AG08395 (cell line): ENCODE measurements at places on chromosomes 11 and 22.

GRCh38 chr11:6841694-6842093 is 3.8 kb upstream of the OR10A5 start:
- DNase-seq: no peak

DNA sequence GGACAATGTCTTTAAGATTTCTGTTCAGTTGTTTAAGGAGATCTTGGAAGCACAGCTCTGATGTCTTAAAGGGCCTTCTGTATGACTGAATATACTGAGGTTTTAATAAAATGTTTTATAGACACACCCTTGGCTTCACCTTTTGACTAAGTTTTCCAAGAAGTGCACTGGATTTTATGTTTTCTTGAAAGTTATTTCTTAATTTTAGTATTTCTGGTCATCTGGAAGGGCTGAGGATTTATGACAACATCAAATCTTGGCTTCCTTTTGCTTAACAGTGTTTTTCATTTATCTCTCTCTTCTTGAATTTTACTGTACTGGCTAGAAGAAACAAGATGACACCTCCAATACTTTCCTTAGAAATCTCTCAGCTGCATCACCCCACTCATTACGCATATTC is 2423.4 kb downstream of the LRRC4C start:
- no peak for DNase-seq

GRCh38 chr11:8224161-8224591 is 39.5 kb downstream of the LMO1 start:
- DNase-seq: no peak

- DNase-seq: no peak
Observed at GRCh38 chr11:19598456-19598855, 114.2 kb upstream of the NAV2 start.

DNA sequence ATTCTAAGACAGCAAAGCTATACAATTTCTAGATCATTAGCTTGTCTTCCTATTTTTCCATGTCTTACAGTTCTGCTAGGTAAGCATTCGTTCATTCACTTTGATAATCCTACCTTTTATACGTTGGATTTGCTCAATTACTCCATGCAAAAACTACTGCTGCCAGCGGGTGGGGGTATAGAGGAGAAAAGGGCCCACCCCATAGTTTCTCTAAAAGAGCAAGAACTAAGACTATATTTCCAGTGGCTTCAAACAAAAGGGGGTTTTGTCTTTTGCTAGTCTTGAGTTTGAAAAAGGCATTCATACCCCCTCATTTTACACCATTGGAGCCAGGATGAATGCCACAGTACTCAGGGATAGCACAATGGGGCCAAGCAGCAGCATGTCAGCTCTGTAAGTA is 155.7 kb downstream of the WT1 start:
- DNase-seq: no peak

DNA sequence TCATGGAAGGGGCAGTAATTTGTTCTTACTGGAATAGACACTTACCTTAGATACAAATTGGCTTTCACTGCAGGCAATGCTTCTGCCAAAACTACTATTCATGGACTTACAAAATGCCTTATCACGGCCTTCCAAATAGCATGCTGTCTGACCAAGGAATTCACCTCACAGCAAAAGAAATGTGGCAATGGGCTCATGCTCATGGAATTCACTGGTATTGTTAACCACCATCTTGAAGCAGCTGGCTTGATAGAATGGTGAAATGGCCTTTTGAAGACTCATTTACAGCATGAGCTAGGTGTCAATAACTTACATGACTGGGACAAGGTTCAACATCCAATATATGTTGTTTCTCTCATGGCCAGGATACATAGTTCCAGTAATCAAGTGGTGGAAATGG is 21.9 kb downstream of the OR5B21 start:
- DNase-seq: no peak

DNA sequence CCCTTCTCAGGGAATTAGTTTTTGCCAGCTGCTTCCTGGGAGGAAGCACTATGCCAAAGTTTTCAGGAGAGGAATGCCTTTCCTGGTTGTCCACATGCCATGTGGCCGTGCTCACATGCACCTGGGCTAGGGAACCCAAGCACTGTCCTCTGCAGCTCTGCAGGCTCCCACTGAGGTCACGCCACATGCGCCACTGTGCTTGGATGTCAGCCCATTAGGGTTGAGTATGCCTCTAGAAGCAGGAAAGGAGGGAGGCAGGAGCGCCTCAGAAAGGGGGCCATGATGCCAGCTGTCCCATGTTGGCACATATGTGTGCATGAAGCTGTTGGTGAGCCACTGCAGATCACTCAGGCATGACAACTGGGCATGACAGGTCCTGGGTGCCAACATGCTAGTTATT is 81.6 kb upstream of the SUSD2 start:
- DNase-seq: no peak

DNA sequence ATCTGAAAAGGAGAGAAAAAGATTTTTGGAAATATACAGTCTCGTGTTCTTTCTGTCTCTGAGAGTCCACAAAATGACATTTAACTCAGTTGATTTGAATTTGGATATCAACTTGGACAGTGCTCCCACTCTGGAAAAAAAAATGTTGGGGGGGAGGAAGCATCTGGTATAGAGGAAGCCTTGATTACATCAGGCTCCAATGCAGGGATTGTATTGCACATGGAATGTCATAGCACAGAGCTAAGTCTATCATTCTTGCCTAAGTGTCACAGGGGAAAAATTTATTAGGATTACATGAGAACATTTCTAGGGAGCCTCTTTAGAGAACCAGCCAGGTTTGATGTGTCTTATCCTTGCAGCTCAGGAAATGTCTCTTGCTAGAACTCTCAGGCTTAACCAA is 23.0 kb downstream of the MS4A6A start:
- DNase-seq: no peak

- no peak for DNase-seq
Observed at GRCh38 chr11:122843281-122844141, 5.2 kb downstream of the CRTAM start.

GRCh38 chr11:66035653-66036333 is 9.5 kb upstream of the CATSPER1 start:
- no peak for DNase-seq

- DNase-seq: no peak
Observed at GRCh38 chr11:61814247-61814957, 2.4 kb downstream of the FADS1 start.

- no peak for DNase-seq
Observed at GRCh38 chr22:23424031-23424430, 156.1 kb downstream of the IGLL1 start.

GRCh38 chr11:61871158-61871597 is 20.2 kb downstream of the FADS3 start:
- DNase-seq: peak; percentile 92

GRCh38 chr11:114846416-114846791 is 168.1 kb downstream of the NXPE2 start:
- DNase-seq: no peak

- DNase-seq: no peak
Observed at GRCh38 chr11:59558270-59558643, 46.9 kb downstream of the OR4D9 start.

- no peak for DNase-seq
Observed at GRCh38 chr11:94275961-94276360, 28.4 kb upstream of the IZUMO1R start.

GRCh38 chr11:11478687-11479086 is 125.6 kb upstream of the CSNK2A3 start:
- no peak for DNase-seq

- no peak for DNase-seq
Observed at GRCh38 chr11:25597696-25598095, 734.2 kb upstream of the ANO3 start.

DNA sequence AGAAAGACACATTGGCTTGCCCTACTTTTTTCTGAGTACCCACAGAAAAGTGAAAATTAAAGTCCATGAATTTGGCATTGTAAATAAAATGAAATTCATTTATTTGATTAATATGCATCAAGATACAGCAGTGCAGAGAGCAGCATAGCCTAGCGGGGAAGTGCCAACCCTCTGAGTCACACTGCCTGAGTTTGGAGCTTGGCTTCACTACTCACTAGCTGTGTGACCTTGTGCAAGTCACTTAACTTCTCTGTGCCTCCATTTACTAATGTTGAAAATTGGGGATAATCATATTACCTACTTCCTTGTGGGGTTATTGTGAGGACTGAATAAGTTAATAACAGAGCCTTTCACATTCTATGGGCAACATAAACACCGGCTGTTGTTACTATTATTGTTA is 111.5 kb upstream of the CSNK2A3 start:
- no peak for DNase-seq

GRCh38 chr11:495537-495931 is 11.5 kb downstream of the RNH1 start:
- no peak for DNase-seq

- DNase-seq: no peak
Observed at GRCh38 chr22:38549101-38549894, 20.7 kb downstream of the DMC1 start.

GRCh38 chr22:45690008-45690407 is 18.4 kb downstream of the ATXN10 start:
- no peak for DNase-seq

- DNase-seq: no peak
Observed at GRCh38 chr11:96207459-96208449, 135.2 kb downstream of the MAML2 start.

DNA sequence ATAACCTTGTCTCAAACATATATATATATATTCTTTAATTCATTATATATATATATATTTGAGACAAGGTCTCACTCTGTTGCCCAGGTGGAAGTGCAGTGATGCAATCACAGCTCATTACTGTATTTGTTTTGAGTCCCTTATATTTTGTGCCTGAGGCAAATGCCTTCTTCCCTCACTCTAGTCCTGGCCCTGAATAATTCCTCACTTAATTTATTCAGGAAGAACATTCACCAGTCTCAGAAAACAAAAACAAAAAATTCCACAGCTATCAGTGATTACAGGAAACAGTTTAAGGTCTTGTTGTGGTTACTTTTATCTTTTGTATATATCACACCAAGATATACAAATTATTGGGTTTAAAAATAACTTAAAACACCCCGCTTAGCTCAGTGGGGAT is 155.7 kb downstream of the CWF19L2 start:
- no peak for DNase-seq

DNA sequence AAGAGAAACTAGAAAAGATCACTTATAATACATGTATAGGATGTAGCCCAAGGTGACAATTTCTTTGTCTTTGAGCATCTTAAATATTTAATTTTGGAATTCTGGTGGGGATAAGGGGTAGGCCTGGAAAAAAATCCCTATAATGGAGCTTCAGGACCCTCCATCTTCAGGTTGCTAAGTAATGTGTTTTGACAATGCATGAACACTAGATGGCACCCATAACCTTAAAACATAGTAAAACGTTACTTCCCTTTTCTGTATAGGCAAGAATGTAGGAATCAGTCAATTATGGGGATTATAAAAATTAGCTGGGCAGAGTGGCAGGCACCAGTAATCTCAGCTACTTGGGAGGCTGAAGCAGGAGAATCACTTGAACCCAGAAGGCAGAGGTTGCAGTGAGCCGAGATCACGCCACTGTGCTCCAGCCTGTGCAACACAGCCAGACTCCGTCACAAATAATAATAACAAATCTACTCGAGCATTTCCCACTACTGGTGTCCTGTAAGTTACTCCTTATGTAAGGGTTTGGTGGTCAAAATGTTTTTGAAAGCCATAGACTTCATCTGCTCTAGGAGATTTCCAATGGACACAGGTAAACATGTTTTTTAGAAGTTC is 541.9 kb upstream of the CCDC90B start:
- peak; percentile 36 for DNase-seq

DNA sequence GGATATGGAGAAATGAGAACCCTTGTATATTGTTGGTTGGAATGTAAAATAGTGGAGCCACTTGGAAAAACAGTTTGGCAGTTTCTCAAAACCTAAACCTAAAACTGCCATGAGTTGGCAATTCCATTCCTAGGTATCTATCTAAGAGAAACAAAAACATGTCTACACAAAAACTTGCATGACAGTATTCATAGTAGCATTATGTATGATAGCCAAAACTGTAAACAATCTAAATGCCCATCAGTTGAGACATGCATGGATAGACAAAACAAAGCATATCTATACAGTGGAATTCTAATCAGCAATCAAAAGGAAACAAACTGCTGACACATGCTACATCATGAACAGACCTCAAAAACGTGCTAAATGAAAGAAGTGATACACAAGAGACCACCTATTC is 34.9 kb downstream of the TRAF6 start:
- DNase-seq: no peak

GRCh38 chr22:37284805-37285355 is 2.6 kb downstream of the CYTH4 start:
- no peak for DNase-seq

DNA sequence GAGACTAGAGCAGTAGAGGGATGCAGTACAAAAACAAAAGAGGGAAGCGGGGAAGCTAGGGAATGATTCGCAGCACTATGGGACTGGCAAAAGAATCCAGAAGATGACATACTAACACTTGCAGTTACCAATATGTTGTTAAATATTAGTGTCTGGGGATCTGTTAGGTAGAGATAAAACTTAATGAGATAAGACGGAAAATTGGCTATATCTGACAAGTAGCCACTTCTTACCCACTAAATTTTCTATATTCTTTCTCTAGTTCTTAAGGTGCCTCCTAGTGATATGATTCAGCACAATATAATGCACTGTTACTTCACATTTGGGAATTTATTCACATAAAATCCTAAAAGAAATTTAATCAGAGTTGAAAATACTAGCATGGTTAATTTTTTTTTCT is 30.8 kb downstream of the CCDC90B start:
- no peak for DNase-seq

DNA sequence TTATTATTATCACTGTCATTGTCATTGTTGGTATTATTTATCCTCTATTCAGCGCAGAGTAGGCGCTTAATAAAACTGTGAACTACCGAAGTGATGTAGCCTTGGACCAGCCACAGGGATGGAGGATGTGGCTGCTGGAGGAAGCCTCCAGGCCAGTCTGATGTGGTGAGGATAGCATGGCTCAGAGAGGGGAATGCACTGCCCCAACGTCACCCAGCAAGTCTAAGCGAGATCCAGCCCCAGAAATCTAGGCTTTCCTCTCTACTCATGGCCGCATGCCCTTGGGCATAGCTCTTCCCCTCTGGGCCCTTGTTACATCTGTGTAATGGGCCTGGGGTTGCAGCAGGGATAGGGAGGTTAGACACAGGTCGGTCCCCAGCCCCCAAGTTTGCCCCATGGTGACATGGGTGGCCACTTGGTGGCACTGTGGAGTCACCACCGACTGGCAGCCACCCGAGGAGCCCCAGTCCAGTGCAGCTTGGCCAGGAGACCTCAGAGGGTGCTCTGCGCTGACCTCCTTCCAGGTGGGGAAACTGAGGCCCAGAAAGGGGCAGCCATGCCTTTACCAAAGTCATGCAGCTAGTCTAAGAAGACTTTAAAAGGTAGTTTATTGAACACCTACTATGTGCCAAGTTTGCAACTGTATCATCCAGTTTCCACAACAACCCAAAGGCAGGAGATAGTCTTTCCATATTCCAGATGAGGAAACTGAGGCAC is 395.7 kb downstream of the MN1 start:
- DNase-seq: peak; percentile 81
